Activated effector memory CD4-positive, alpha-beta T cell treated with Interleukin-2 at 50 U/mL for 16 hours (primary cell): ENCODE measurements at places on chromosomes 11 and 22.

DNA sequence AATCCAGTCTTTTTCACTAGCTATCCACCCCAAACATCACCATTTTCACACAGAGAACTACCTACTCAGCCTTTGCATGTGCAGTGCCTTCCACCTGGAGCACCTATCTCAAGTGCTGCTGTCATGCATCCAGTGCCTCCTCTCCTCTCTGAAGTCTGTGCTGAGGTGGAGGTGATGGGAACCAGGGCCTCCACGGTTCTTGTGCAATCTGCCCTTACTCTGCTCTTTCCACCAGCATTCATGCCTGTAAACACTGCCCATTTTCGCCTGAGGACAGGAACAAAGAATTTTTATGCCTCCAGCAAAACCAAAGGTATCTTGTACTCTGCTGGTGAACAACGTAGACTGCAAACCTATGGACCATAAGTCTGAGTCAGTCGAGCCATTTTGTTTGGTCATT is 27.0 kb downstream of the PITPNB start:
- no peak for DNase-seq

DNA sequence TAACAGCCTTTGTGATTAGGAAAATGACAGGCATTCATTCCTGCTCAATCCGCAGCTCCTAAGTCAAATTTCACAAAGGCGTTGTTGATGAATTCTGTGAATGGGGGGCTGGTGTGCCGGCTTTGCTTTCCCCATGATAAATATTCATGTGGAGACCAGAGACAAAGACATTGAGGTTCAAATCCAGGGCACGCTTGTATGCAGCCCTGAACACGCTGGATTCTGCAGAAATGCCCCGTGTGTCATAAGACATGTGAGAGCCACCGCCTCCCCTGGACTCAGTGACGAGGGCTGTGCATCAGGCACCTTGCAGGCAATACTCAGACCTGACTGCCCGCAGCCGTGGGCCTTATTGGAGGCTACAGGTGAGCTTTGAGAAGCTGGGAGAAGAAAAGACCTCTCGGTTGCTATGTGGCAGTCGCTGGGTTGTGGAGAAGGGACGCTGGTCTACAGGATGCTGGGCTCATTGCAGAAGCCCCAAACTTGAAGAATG is 906.2 kb downstream of the BRD1 start:
- no peak for DNase-seq

DNA sequence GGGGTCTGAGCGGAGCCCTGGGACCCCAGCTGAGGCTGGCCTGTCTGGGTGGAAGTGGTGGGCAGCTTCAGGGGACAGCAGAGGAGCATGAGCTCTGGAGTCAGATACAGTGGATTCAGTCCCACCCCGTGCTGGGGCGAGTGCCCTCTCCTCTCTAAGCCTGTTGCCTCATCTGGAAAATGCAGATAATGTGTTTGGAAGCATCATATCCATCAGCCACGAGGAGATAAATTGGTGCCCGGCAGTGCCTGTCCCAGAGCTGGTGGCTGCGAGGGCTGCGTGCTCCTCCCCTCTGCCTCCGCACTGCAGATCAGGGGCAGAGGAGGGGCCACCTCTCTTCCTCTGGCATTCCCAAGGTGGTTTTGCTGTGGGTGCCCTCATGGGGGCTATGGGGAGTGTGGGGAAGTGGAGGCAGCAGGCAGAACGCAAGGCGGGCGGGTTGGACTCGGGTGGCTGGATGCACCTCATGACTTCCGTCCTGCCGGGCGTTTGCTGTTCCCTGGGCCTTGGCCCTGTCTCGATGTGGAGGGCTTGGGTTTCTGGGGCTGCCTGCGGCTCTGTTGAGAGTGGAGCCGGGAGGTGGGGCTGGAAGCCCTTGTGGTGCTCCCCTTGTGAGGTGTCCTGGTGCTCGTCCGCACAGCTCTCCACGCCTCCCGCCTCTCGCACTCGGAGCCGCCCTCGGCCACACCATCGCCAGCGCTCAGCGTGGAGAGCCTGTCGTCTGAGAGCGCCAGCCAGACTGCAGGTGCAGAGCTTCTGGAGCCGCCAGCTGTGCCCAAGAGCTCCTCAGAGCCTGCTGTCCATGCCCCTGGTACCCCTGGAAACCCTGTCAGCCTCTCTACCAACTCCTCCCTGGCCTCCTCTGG is 20.9 kb downstream of the MICALL1 start:
- no peak for DNase-seq

GRCh38 chr11:2139123-2139521 is at the start of gene IGF2:
TSS of gene IGF2 (minus strand) at chr11:2139389. CDS start at chr11:2135523, 3,866 bp downstream.
- no peak for DNase-seq

DNA sequence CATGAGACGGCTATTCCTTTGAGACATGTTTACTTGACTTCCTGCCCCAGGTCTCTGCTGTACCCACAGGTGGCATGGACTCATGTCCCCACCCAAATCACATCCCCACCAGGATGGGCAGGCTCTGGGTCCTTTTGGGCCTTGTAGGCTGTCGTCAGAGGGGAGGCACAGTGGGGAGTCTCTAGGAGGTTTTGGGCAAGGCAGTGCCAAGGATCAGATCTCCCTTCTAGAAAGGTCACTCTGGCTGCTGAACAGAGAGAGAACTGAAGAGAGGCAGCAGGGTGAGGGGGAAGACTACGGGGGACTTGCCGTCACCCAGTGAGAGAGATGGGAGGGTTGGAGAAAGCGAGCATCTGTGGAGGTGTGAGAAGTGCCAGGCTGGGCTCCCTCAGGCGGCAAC is 4.6 kb upstream of the KCNQ1OT1 start:
- no peak for DNase-seq

- DNase-seq: no peak
These were observed 120.9 kb downstream of the ME3 start for GRCh38 chr11:86551288-86552092.
